ENCODE measurements at places on chromosomes 2 and 18.

DNA sequence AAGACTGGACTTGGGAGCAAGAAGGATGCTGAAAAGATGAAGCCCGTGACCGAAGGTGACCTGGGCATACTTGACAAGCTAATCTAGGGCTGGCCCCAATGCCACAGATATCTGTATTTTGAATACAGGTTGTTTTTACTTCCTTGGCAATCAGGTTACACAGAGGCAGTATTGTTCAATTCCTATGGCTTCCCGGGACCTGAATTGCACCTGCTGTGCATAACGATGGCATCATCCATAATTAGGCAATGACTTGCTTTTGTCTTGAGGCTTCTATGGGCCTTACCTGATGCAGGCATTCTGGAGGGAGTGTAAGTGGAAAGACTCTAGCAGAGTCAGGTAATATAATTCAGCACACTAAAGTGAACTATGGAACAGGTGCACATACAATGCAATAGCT is 60.6 kb upstream of the CUL3 start:
- DNase-seq = no peak

- DNase-seq = no peak
These were observed 69.3 kb downstream of the KCNG2 start for GRCh38 chr18:79866889-79867574.

GRCh38 chr18:5455674-5456073 is 88.1 kb downstream of the EPB41L3 start:
- DNase-seq = no peak

GRCh38 chr2:9791711-9792110 is 51.6 kb upstream of the TAF1B start:
- DNase-seq = no peak

DNA sequence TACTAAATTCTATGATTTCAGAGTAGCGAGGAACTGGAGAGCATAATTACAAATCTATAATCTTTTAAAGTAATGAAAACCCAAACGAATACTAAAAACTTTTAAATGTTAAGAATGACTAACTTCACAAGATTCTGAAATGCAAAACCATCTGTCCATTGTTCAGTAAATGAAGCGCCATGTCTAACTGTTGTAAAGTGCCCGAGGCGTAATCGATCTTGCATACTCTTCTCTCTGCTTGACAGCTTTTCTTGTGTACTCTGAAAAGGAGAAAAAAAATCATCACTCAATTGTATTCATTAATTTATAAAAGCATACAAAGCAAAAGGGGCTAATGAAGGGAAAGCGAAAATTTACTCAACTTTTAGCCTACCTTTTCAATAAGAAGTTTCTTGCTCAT is 111.0 kb downstream of the TLK1 start:
- DNase-seq = no peak

DNA sequence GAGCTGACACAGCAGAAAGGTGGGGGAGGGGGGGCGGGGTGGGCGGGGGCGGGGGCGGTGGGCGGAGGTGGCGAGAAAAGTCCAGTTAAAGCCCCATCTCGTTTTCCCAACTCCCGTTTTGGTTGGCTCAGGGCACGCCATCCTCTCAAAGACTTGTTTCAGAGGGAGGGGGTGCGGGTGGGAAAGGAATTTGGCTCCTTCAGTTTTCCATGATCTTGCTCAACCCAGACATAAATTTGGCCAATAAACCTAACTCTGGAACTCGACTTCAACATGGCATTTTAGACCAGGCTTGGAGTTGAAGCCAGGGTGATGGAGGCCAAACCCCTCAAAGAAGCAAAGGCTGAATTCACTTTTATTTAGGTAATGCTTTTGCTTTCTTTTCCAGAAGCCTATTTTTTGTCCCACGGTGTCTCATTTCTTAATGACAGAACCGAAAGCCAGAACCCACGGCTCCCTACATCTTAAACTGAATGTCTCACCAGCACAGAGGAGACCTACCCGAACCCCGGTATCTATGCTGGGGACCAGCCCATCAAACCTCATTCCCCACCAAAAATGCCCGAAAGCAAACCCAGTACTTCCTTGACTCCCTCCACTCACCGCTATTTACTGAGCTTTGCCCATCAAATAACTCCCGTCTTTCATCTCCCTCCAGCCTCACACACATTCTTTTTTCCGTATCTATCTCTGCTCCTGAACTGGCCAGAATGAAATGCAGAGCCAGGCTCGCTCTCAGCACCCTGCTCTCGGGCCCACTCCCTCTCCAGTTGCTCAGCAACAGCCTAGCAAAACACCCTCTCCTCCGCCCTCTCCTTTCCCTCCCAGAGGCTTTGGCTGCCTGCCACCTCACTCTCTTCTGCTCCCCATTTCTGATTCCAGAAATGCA is 4.3 kb downstream of the IGFBP5 start:
- DNase-seq = no peak

- no peak for DNase-seq
These were observed 128.3 kb downstream of the PRPF40A start for GRCh38 chr2:152588998-152589397.

GRCh38 chr2:109410039-109410815 is 203.5 kb downstream of the SEPTIN10 start:
- no peak for DNase-seq

DNA sequence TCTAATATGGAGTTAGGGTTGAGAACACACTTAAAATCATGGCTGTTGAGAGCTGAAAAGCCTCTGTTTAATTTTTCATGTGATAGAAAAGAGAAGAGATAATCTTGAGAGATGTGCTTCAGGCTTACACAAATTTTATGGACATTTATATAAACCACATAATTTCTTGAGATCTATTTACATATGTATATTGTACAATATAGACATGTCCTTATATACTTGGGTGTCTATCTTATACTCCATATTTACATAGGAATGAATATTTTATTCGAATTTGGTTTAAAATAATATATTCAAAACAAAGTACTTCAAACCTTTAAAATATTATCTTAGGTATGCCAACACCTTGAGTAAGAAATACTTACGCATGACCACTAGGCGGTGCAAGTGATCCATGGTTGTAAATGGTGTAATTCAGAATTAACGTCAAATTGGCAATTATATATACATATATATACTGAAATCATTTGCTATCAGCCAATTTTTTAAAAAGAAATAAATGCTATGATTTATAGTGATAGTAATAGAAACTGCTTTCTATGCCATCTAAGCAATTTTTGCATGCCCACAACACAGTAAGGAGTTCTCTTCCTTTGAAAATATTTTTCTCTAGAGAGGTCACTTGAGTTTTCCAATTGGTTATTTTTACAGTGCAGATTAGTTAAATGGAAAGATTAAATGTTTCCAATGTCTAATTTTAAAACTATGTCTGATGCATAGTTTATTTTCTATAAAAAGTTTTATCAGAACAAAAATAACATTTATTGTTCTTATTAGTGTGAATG is 37.6 kb upstream of the SPAG16 start:
- DNase-seq = peak; percentile 33

GRCh38 chr2:67717692-67718091 is 320.6 kb downstream of the ETAA1 start:
- DNase-seq = no peak

DNA sequence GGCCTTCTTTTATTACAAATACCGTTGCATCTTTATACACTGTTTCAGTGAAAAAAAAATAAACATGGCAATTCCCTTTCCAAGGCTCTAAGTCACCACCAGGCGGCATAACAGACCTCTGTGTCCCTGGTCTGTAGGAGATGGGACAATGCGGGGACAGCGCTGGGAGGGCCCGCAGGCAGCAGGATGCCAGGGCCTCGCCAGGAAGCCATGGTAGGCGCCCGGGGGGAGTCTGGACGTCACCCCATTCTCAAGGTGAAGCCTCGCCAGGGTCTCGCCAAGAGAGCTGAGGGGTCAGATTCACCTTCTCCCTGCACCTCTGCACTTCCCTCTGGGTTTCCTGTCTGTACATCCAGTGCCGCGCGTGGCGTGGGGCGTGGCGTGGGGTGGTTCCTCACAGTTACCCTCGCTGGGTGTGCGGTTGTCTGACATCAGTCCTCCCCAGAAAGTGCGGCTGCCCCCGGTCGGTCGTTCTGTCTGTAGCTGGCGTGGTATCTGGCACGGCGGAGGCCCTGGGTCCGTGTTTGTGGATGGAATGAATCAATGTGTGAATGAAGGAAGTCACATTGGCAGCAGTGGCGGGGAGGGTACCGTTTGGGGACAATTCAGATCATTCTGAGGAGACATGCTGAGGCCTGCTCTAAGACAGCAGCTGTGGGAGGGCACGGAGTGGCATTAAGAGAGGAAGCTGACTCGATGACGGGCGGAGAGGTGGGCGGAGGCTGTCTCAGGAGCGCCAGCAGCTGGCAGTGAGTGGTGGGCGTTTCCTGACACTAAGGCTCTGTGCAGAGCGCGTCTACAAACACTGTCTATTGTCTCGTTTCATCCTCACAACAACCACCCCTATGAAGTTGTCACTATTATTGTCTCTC is 46.0 kb downstream of the LRRFIP1 start:
- DNase-seq = no peak

DNA sequence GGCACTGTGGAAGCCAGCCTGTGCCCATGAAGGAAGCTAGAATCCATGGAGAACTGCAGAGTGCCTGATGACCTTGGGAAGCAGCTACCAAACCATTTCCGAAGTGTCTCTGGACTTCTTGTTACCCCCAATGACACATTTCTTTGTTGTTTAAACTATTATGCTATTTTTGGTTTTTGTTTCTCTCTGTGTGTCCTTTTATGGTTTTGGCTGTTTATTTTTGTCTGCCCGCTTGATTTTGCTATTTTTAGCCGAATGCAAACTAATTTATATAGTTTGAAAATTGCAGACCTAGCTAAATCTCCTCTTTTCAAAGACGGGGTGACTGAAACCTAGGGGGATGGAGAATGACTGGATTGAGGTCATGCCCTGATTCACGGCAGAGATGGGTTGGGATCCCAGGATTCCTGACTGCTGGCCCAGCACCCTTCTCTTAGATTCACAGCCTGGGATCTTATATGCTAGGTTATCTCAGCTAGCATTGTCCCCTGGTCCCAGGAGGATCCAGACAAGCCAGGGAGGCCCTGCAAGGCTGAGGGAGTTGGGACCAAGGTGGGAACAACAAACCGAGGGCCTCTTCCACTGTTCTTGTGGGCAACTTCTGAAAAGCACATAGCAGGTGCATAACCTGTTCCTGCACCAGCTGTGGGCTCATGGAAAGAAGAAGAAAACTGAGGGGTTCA is 116.3 kb upstream of the HAAO start:
- DNase-seq = no peak

DNA sequence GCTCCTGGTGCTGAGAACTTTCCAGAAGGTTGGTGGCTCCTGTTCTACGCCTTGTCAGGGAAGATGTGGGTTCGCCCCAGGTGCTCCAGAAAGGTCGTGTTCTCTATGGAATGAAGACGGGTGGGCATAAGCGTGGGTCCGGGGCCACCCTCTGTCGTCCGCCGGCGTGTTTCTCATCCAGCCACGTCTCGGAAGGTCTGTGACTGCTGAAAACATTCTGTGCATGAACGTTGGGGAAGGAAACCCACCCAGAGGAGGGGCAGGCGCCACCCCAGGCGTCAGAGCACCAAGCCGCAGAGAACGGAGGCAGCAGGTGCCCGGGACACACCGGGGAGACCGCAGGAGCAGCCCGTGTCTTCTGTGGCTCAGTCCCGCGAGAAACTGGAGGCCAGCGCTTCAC is 118.2 kb downstream of the RTP5 start:
- no peak for DNase-seq

DNA sequence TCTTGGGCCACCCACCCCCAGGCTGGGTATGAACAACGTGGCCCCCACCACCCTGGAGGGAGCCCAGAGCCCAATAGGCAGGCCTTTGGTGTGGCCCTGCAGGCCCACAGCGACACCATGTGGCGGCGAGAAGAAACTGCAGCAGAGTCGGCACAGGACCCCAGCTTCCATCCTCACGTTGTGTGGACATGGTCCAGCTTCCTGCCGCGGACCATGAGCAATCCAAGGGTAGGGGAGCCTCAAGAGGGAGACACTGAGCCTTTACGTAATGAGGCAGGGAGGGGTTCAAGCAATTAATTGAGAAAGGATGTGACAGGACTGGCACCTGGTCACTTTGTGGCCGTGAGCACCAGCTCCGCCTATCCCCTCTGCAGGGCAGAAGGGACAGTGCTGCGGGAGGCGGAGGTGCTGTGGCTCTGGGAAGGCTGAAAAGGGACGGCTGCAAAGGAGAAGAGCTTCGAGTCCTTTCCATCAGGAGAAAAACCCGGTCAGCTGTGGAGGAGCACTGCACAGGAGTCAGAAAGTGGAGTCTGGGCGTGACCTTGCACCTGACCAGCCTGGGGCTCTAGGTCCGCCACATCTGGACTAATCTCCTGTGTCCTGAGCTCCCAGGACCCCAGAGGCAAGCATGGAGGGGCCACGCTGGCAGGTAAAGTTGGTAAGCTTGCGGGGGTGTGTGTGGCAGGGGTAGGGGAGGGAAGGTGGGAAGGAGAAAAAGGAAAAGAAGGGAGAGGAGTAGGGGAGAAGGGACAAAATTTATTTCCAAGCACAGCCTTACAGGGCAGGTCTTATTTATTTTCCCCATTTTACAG is 44.9 kb downstream of the TMEM37 start:
- DNase-seq = peak; percentile 74
